ENCODE measurements at places on chromosomes 7 and 10.

- DNase-seq, result no peak
These were observed 527.7 kb upstream of the CELF2 start for GRCh38 chr10:10489805-10490571.

- DNase-seq, result no peak
These were observed 46.7 kb upstream of the RBM33 start for GRCh38 chr7:155597753-155598140.

- DNase-seq, result no peak
These were observed 26.5 kb upstream of the RBM20 start for GRCh38 chr10:110617425-110618229.

DNA sequence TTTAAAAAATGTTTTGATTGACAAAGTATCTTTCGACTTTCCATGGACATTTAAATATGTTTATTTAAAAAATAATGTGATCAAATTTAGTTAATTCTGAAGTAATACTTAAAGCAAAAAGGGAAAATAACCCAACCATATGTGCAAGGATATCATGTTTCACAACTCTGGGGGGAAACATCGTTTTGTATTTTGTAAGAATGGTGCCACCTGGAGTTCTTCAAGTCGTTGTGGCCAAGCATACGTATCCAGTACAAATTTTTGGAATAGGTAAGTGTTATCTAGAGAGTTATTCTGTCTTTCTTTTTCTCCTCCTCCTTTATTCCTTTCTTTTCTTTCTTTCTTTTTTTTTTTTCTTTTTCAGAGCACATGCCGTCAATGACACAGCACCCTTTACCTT is 176.2 kb upstream of the CSTF2T start:
- no peak for DNase-seq

GRCh38 chr7:23474094-23474828 is 4.0 kb upstream of the IGF2BP3 start:
- DNase-seq, result peak; percentile 87

DNA sequence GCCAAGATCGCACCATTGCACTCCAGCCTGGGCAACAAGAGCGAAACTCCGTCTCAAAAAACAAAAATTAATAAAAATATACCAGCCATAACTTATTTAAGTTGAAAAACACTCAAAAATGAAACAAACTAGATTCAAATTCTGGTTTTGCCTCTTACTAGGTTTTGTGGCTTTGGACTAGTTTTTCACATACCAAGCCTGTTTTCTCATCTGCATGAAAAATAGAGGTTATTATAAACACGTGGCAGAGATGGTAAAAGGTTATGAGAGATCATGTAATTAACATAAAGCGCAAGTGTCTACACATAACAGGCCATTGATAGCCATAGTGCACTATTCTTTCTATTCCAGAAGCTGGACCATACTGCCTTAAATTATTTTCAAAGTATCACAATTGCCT is 35.5 kb upstream of the CABCOCO1 start:
- DNase-seq, result no peak

GRCh38 chr7:55794527-55794926 is 68.0 kb downstream of the SEPTIN14 start:
- no peak for DNase-seq

DNA sequence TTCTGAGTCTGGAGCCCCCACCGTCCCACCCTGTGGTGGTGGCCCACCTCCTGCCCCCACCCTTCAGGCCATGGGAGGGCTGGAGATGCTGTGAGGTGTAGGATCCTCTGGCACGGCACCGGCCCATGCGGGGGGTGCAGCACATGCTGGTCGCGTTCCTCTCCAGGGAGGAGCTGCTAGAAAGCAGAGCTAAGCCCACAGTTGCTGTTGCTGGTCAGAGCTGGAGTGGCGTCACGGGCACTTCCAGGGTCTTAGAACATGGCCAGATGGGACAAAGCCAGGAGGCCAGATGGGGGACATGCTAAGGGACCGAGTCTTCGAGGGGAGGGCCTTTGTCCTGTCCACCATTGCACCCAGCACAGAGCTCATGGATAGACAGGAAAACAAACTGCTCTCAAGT is 21.6 kb downstream of the AGAP3 start:
- DNase-seq, result no peak

GRCh38 chr10:103175580-103176285 is 17.3 kb downstream of the NT5C2 start:
- DNase-seq, result no peak

DNA sequence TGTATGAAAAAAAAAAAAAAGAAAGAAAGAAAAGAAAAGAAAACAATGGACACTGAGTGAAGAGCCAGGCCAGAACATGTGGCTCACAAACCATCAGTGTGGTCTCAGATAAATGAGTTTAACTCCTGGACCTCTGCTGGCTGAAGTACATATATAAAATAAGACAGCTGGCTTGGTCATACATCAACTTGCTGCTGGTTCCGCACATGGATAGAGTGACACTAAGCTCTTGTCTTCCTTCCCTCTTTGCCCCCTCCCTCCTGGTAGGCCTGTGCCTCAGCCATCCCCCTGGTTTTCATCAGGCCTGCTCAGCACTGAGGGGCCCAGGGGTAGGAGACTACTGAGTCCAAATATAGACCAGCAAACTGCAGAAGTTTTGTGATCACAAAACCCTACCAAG is 58.1 kb upstream of the DGKI start:
- no peak for DNase-seq

DNA sequence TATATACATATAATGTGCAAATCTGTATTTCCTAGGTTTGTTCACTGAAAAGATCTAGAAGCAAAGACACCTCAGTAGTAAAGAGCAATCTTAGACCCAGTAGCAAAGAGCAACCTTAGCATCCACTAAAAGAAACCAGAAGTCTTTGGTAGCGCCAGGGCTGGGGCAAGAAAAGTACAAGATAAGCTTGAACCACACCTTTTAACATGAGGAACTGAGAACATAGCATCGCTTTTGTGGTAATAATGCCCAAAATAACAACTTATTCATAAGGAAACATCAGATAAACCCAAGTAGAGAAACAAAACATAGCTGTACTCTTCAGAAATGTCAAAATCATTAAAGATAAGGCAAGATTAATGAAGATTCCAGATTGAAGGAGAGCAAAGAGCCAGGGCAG is 173.4 kb downstream of the IMMP2L start:
- no peak for DNase-seq

GRCh38 chr10:43026039-43026973 is 50.6 kb upstream of the RET start:
- no peak for DNase-seq

GRCh38 chr10:77712207-77712606 is 74.6 kb upstream of the KCNMA1 start:
- DNase-seq, result no peak

GRCh38 chr7:16431646-16432424 is 10.5 kb upstream of the CRPPA start:
- DNase-seq, result peak; percentile 12

- no peak for DNase-seq
These were observed 36.5 kb downstream of the RPA3 start for GRCh38 chr7:7681936-7682329.

DNA sequence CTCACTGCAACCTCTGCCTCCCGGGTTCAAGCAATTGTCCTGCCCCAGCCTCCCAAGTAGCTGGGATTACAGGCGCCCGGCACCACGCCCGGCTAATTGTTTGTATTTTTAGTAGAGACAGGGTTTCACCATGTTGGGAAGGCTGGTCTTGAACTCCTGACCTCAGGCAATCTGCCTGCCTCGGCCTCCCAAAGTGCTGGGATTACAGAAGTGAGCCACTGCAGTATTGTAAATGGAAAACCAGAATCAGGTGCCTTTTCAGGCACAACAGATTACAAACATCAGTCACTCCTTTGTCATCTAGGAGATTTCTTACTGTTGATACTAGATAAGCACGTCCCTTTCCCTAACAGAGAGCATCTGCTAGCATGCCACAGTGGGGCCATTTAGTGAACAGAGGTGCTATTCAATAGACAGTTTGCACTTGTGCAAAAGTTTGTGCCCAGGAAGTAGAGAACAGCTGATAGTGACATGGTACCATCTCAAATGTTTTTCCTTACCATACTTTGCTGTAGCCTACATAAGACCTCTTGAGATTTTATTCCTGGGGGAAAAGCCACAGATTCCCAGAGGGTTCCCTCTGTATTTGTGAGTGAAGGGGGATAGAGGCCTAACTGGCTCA is 24.5 kb upstream of the WAC start:
- no peak for DNase-seq

- no peak for DNase-seq
These were observed 29.4 kb upstream of the SGMS1 start for GRCh38 chr10:50653142-50653541.

DNA sequence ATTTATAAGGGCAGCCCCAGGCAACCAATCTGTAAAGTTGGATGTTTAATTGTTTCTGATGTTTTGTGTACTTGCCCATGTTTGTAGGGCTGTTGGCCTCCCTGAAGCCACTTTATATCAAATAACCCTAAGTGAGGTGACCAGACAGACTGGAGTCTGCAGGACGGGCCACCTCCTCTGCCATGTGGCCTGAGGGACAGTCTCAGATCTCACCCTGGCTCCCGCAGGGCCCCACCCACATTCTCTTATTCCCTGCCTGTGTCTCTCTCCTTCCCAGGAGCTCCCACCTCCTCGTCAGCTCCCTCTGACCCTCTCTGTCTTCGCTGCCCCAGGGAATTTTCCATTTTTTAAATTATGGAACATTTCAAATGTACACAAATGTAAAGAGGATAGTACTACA is 9.5 kb upstream of the C10orf71 start:
- DNase-seq, result no peak

DNA sequence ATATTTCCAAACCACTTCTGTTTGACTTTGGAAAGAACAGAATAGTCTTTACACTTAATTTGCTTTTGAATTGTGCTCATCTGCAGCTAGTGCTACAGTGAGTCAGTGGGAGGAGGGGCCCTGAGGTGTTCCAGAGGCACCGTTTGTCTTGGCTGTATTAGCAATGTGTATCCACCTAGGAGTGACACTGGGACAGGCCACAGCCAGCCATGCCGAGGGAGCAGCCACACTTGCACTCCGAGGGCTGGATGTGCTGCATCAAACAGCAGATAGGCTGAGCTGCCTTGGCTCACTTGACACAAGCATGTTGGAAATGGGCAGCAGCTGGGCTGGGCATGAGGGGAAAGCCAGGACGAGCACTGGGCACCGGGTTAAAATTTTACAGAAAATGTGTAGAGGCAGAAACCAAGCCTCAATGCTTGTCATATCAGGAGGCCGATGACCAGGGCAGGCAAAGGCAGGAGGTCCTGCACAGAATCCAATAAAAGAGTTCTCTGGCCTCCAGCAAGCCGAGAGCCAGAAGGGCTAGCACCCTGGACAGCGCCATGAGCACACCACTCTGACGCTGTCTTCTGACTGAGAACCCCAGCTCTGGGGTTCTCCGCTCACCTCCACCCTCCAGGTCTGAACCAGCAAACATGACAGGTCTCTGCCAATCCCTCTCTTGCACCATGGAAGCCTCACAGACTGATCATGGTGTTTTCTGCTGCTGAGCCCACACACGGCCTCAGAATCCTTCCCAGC is 163.3 kb downstream of the GRID1 start:
- peak; percentile 45 for DNase-seq

- no peak for DNase-seq
These were observed 233.7 kb downstream of the ADK start for GRCh38 chr10:74384615-74385183.

- peak; percentile 34 for DNase-seq
These were observed 744 bp downstream of the FRAT2 start for GRCh38 chr10:97333601-97334369.

GRCh38 chr7:85620936-85621685 is 434.3 kb upstream of the SEMA3D start:
- no peak for DNase-seq

- no peak for DNase-seq
These were observed 50.5 kb downstream of the MRC1 start for GRCh38 chr10:17859492-17860156.

DNA sequence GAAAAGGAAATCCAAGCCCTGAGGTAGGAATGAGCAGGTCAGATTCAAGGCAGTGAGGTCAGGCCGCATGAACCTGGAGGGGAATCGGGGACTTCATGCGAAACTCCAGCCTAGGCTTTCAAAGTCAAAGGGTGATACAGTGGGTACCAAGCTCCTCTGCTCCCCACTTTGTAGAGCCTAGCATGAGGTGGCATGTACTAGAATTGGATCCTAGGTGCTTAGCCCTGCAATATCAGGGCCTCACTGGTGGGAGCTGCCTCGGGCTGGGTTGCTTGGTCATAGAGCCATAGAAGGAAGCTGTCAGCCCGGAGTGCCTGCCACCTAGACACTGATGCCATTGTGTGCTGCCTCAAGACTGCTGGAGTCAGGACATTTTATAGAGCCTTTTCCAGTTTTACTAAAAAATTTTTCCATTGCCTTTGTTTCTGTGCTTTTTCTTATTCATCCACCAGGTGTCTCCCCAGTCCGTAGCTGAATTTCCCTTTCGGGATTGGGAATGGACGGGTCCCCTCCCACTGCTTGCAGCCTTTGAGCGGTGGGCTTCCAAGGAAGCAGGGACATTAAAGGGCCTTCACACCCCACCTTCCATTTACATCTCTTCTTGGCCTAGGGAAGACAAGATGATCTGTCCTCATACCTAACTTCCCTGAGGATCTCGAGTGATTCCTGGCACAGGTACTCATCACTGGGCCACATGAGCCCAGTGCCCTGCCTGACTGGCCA is 5.5 kb upstream of the LZTS2 start:
- DNase-seq, result peak; percentile 40

DNA sequence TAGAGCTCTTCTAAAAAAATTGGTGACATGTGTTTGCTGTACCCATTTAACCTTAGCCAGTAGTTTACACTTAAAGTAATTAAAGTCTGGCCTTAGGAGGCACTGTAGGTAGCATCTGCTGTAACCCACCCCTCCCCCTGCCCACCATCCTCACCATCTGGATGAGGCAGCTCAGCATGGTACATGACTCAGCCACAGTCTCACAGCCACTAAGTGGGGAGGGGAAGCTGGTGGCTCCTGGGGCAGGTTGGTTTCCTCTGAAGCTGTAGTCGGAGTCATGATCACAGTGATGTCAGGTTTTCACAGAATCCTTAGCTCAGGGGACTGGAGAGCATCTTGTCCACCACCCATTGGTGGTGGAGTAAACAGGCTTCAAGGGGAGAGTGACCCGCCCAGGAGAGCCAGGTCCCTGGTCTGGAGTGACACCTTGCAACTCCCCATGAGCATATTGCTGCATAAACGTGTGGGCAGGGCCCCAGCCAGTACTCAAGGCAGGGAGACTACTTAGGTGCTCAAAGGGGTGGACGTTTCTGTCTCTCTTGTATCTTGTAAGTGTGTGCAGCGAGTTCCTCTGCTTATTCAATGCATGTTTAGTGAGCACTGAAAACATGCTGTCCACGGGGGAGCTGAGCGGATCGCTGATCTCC is 125.9 kb downstream of the GRK5 start:
- DNase-seq, result no peak

- peak; percentile 22 for DNase-seq
These were observed 518 bp downstream of the WAPL start for GRCh38 chr10:86520871-86521677.

All from neural crest cell (in vitro differentiated cells).